ENCODE measurements at places on chromosomes 16 and 17. TPM values are rescaled to one million over a fixed set of nuclear protein-coding genes. Genes with fewer than 3 reads are reported as not detected.

DNA sequence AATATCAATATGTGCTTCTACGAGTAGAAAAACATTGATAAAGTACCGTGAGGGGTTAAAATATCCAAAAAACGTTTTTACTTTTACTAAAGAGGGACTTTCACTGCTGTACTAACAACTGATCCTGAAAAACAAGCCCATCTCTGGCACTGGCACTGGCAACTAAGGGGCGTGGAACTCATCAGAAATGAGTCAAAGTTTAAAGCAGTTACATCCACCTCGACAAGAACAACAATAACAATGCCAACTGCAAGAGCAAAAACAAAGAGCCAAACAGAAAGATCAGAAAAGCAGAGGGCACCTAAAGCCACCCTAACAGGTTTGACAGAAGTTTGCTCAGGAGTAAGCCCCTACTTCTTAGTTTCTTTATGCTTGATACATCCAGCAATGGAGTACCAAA lies 13.1 kb downstream of the MBTPS1 start:
- H3K27me3 ChIP-seq: no peaks in the 10 kb centered on the region
- no peak overlapping the region for H3K4me3 ChIP-seq
- DNase-seq: no peak
- peaks cover 33% of the 10 kb centered on the region for H3K36me3 ChIP-seq
- H3K4me1 ChIP-seq: peaks cover 28% of the 10 kb centered on the region
- H3K27ac ChIP-seq: no peak overlapping the region

DNA sequence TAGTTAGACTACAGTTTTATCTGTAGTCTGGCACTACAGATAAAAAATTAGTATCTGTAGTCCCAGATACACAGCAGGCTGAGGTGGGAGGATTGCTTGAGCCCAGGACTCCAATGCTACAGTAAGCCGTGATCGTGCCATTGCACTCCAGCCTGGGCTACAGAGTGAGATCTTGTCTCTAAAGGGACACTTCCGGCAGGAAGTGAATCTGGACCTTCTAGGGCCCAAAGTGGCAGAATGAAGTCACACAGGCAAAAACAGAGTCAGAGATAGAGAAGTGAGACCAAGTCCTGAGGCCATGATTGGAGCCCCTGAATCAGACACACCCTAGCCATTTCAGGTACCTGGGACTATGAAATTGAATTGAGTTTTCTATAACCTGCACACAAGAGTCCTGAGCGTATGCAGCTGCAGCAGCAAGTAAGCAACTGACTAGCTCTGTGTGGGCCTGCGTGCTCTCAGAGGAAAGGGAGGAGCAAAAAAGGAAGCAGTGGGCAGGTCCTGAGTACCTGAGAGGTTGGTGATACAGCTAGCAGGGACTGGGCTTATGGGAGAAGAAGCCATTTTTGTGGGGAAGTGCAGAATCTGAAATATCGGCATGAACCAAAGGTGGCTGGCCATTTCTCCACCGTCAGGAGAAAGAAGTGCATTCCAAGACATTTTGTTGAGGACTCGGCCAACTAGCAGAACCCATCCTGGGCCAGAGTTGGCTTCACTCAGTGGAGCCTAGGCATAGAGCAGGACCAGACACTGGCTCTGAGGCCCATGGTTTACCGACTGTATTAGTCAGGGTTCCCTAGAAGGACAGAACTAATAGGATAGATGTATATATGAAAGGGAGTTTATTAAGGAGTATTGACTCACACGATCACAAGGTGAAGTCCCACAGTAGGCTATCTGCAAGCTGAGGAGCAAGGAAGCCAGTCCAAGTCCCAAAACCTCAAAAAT lies 27.2 kb upstream of the BRD7 start:
- no peaks in the 10 kb centered on the region for H3K27me3 ChIP-seq
- DNase-seq: peak; percentile 39
- peaks cover 17% of the 10 kb centered on the region for H3K4me1 ChIP-seq
- H3K36me3 ChIP-seq: no peaks in the 10 kb centered on the region
- H3K4me3 ChIP-seq: no peak overlapping the region

GRCh38 chr17:75681289-75681688 lies 14.2 kb downstream of the SAP30BP start:
- peaks cover 60% of the 10 kb centered on the region for H3K36me3 ChIP-seq
- no peaks in the 10 kb centered on the region for H3K4me1 ChIP-seq

EPX gene
- not detected for total RNA-seq

DNA sequence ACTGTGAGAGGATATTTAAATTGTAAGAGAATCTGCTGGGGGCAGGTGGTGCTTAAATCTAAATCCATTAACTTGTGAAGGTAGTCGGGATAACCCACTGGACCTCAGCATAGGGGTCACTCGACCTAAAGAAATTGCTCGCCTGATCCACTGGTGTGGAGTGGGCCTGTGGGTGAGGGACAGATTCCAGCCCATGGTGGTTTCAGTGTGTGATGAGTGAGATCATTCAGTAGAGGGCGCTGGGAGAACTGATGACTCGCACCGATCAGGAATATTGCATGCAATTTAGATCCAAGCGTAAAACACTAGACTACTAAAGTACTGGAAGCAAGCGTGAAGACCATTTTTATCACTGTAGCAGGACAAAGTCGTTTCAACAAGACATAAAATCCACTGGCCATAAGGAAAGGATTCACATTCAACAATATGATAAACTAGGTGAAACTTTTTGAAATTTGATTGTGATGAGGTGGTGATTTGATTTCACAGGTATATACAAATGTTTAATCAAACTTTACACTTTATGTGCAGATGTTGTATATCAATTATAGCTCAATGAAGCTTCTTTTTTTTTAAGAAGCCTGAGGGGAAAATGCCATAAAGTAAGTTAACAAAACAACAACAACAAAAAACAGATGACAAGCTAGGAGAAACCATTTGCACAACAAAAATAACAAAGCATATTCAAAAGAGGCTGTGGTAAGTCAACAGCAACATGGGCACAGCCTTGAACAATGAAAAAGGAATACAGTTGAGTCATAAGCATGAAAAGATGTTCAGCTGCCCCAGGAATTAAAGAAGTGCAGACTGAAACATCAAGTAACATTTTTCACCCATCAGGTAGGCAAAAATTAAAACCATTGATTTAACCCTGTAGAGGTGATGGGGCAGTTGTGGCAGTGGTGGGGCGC lies 7.5 kb upstream of the TMEM170A start:
- peak; percentile 15 for DNase-seq
- H3K4me1 ChIP-seq: no peaks in the 10 kb centered on the region
- H3K36me3 ChIP-seq: no peaks in the 10 kb centered on the region
- no peak overlapping the region for H3K27ac ChIP-seq
- no peak overlapping the region for H3K4me3 ChIP-seq

Measured in CD4-positive, alpha-beta T cell (primary cell).